ENCODE measurements at places on chromosomes 2 and 18.

DNA sequence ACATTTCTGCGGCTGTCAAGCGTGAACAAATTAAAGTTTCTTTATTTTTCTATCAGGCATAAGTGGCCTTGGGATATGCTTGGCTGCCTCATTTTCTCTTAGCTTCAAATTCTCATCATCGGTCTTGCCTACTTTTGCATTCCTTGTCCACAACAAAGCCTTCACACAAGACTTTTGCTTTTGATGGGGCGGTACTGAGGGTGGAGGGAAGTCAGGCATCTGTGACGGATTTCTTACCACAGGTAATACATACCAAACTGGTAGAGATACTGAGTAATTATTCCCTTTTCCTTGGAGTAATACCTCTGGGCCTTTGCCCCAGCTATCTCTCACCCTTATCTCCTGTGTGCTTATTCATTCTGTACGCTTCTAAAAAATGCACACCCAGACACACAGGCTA is 468.3 kb upstream of the RGPD4 start:
- DNase-seq: no peak

- peak; percentile 80 for DNase-seq
These were observed 74.6 kb downstream of the ARL4C start for GRCh38 chr2:234422273-234422732.

DNA sequence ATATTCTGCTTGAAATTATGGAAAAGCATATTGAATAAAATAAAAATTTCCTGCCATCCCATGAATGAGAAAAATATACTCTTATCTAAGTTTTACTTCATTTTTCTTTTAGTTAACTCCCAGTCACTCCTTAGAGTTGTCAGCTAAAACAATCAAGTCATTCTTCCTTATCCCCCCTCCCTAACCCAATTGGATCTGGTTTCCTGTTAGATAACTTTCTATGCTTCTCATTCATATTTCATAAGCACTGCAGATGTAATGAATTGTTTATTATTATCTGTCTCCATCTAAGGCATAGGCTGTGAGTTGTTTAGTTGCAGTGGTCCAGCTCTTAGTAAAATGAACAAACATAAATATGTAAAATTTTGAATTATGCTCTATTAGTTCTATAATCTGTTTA is 244.0 kb upstream of the GCFC2 start:
- DNase-seq: no peak

DNA sequence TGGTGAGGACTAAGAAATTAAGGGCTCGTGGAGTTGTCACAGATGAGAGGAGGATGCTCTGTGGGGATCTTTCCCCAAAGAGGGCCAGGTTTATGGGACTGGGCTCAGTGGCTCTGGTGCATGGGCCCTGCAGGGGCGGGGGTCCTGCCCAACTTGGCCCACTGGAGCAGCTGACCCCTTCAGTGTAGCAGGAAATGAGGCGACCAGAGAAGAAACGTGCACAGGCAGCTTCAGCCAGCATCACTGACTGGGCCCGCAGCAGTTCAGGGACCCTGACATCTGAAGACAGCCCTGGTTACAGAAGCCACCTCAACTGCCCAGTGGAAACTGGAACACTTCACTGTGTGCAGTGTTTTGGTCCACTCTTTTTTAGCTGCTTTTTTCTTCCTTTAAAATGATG is 72.8 kb downstream of the EMILIN2 start:
- no peak for DNase-seq

- DNase-seq: no peak
These were observed 147.0 kb upstream of the ID2 start for GRCh38 chr2:8534729-8535468.

DNA sequence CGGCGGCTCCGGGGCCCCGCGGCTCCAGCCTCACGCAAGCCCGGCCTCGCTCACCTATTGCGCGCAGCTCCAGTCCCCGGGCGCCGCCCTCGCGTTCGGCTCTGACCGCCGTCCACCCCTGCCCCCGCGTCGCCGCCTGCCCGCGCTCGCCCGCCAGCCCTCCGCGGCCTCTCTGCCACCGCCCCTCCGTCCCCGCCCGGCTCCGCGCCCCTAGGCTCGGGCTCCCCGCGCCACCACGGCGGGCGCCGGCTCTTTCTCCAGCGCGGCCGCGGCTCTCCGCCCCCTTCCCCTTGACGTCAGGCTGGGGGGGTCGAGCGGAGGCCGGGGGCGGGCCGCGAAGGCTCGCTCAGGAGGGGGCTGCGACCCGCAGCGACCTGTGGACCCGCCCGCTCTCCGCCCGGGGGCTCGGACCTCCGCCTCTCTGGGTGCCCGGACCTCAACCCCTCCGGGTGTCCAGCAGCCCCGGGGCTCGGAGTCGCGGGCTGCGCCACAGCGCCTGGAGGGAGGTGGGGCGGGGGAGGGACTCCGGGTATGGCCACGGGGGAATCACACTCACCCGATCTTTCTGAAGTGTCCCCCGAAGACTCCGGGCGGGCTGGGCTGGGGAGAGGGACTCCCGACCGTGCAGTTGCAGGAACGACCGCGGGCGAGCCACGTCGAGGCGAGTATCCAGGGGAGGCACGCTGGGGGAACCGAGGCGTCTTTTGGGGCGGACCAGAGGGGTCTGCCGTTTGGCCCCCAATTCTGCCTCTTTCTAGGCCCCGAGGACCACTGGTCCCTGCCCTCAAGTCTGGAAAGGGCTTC is at the start of gene SEMA4C:
SEMA4C (minus strand) TSS at position 259 of the 804 bp plus-strand sequence. CDS start 2,194 bp downstream, outside the sequence.
- peak; percentile 40 for DNase-seq

GRCh38 chr2:217902379-217903141 is 100.2 kb downstream of the TNS1 start:
- DNase-seq: no peak

DNA sequence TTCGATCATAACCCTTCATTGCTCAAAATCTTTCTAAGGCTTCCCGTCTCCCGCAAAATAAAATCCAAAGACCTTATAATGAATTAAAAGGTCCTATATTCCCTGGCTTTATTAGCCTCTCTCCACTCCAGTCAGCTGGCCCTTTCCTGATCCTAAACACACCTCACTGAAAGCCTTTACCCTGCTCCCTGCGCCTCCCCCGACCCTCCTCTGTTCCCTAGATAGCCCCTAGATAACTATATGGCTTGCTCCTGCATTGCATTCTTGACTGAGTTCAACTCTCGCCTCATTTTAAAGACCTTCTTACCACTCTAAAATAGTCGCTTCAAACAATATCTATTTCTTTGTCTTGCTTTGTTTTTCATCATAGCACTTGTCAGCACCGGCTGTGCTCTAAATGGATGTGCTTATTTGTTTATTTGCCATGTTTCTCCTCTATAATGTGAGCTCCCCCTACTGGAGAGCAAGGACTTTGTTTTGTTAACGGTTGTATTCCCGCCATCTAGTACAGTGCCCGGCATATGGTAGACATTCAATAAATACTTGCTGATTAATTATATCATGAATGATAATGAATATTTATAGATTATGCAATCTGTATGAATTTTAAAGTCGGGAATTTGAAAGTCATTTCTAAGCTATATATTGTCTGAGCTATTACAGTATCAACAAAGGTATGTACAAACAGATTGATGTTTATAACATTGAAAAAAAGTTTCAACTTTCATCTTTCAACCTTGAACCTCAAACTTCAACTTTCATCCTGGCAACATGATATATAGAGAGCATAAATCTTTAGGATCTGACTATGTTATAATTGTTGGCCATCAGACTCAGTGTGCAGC is 32.4 kb upstream of the VIT start:
- DNase-seq: peak; percentile 46

GRCh38 chr18:6745504-6746031 is 16.1 kb downstream of the ARHGAP28 start:
- no peak for DNase-seq

DNA sequence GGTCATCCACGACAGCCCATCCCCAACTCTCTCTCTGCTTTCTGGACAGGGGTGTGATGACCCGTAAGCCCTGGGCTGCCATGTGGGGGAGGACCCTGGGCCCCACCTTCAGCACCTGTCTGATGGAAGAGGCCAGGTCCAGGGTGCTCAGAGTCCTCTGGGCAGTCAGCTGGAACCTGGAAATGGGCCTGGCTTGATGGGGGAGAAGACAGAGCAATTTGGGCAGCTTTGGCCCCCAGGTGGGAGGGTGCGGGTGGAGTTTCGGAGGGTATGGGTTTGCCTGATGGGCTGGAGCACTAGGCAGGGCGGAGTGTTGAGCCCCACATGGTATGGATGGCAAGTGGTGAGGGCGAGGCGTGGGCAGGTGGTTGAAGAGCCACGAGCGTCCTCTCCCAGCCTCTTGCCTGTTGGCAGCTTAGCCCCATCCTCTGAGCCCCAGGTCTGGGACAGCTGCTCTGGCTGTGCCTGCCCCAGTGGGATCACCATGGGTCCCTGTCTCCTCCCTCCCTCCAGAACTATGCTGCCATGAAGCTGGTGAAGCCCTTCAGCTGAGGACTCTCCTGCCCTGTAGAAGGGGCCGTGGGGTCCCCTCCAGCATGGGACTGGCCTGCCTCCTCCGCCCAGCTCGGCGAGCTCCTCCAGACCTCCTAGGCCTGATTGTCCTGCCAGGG is 232.7 kb downstream of the DYSF start:
- DNase-seq: no peak

DNA sequence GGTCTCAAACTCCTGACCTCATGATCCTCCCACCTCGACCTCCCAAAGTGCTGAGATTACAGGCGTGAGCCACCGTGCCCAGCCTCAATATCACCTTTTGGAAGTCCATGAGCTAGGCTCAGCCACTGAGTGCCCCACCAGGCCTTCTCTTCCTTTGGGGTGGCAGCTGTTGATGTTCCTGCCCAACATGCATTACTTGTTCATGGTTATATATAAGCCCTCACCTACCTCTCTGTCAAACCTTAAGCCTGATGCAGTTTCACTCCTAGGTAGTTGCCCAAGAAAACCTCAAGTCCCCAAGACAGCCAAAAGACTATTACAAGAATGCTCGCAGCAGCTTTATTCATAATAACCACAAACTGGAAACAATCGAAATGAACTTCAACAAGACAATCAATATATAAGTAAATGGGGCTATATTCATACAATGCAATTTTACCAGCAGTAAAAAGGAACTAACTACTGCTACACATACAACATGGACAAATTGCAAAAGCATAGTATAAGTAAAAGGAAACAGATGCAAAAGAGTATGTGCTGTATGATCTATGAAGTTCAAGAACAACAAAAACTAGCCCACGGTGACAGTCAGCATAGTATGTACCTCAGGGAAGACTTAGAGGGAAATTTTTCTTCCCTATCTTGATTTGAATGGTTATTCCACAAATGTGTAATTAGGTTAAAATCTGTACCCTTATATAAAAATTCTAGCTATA is 59.6 kb upstream of the REL start:
- DNase-seq: no peak

- DNase-seq: no peak
These were observed 208.4 kb downstream of the MGAT5 start for GRCh38 chr2:134462275-134462674.

- no peak for DNase-seq
These were observed 110.6 kb downstream of the PRELID3A start for GRCh38 chr18:12518326-12518725.

- no peak for DNase-seq
These were observed 222.9 kb downstream of the HNMT start for GRCh38 chr2:138187221-138187620.

GRCh38 chr2:128270672-128271596 is 47.7 kb downstream of the HS6ST1 start:
- DNase-seq: no peak

GRCh38 chr2:1552611-1553010 is 139.3 kb downstream of the TPO start:
- DNase-seq: no peak

DNA sequence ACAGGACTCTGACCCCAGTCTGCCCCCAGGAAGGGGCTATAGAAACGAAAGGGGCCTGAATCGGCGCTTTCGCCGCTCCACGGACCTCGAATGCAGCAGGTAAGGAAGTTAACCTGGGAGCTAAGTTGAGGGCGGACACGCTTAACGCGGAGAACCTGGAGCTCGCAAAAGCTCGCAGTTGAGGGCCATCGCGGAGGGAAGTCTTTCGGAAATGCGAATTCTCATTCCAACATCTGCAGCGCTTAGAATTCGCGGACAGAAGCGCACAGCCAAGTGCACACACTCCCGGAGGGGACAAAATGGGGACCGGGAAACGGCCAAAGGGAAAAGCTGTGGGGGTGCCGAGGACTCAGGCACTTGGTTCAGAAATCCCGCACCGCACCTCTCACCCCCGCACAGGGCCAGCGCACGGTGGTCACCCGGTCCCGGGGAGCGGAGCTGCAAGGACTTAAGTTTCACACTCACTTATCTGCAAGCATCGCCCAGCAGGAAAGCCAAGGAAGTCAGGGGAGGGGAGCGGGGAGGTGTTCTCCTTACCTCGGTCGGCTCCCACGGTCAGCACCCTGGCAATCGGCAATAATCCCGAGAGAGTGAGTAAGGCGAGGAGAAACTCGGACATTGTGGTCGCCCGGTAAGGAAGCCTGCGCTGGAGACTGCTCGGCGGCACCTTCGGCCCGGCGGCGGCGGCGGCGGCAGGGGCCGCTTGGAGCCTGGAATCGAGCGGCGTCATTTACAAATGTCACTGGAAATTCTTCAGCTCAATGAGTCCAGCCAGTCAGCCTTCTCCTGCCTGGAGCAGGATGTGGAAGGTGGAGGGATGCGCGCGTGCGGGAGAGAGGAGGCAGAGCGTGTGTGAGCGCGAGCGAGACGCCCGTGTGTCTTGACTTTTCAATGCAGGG is 456 bp downstream of the LRP1B start:
- no peak for DNase-seq

- DNase-seq: no peak
These were observed 147.8 kb upstream of the SRD5A2 start for GRCh38 chr2:31728406-31729064.

GRCh38 chr2:118718921-118719320 is 128.5 kb downstream of the EN1 start:
- DNase-seq: no peak

DNA sequence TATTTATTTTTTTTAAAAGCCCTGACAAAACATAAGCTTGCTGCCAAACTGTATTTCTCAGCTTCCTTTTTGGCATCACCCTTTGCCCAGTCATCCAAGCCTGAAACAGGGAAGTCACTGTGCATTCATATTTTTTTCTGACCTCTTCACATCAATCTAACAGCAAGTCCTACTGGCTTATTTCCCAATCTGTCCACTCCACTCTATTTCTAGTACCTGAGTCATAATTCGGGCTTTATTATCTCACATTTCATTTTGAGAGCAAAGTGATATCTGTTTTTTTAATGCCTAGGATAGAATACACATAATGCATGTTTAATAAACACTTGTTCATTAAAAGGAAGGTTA is 5.1 kb downstream of the HNMT start:
- no peak for DNase-seq

GRCh38 chr2:1672738-1673137 is 71.6 kb downstream of the PXDN start:
- no peak for DNase-seq

GRCh38 chr2:206267567-206267966 is 6.9 kb upstream of the ZDBF2 start:
- DNase-seq: no peak

Data from CD4-positive, alpha-beta T cell treated with Interleukin-2 at 100 ng/mL for 4 hours (primary cell).